ENCODE measurements at places on chromosomes 6 and 20.

- no peak for DNase-seq
These were observed 232.0 kb downstream of the BCAS1 start for GRCh38 chr20:53838311-53838868.

GRCh38 chr6:142195862-142196541, 48.9 kb downstream of the VTA1 start:
- DNase-seq = no peak

DNA sequence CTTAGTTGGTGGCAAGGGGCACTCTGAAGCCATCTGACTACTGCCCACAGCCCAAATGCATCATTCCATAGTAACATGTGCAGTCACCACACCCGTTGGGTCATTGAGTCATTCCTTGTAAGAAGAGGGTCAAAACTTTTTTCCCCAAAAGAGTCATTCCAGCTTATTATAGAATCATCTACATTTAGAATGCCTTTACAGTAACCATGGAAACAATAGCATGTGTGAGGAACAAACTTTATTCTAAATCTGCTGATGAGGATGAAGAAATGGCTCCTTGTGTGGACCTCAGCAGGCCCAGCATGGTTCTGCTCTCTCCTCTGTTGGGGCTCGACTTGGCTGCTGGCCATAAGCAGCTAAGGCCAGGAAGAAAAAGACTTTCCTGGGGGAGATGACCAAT, 111.2 kb upstream of the PTPRT start:
- no peak for DNase-seq

DNA sequence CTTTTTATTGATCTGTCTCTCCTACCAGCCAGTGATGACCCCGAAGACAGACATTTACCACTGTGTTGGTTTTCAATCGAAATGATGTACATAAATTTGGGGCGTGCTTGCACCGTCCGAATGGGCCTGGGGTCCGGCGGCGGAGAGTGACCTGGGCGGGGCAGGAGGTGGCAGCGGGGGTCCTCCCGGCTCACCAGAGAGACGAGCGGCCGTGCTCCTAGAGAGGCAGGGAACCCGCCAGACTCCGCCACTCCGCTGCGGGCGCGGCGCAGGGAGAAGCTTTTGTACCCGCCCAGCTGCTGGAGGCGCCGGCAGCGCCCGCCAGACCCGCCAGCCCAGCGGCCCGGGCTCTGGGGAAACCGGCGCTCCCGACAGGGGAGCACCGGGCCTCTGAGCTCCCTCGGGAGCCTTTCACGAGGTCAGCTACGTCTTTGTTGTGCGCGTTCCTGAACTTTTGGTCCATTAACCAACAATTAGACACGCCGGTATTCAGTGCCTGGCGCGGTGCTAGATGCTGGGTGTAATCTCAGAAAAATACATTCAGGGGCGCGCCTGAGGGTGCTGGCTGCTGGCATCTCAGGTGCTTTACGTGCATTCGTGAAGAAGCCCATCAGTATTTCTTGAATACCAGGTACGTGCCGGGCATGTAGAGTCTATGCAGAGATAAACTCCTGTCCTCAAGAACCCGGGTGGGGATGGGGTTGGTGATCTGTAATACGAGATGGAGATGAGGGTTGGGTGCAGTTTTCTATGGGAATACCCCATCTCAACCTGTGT, at the start of gene PGBD1:
TSS of gene PGBD1 (plus strand) at position 285 of the 777 bp plus-strand sequence. CDS start 2,242 bp downstream, outside the sequence.
- DNase-seq = peak; percentile 54

- DNase-seq = peak; percentile 12
These were observed 46.9 kb upstream of the SMIM29 start for GRCh38 chr6:34295721-34296120.

DNA sequence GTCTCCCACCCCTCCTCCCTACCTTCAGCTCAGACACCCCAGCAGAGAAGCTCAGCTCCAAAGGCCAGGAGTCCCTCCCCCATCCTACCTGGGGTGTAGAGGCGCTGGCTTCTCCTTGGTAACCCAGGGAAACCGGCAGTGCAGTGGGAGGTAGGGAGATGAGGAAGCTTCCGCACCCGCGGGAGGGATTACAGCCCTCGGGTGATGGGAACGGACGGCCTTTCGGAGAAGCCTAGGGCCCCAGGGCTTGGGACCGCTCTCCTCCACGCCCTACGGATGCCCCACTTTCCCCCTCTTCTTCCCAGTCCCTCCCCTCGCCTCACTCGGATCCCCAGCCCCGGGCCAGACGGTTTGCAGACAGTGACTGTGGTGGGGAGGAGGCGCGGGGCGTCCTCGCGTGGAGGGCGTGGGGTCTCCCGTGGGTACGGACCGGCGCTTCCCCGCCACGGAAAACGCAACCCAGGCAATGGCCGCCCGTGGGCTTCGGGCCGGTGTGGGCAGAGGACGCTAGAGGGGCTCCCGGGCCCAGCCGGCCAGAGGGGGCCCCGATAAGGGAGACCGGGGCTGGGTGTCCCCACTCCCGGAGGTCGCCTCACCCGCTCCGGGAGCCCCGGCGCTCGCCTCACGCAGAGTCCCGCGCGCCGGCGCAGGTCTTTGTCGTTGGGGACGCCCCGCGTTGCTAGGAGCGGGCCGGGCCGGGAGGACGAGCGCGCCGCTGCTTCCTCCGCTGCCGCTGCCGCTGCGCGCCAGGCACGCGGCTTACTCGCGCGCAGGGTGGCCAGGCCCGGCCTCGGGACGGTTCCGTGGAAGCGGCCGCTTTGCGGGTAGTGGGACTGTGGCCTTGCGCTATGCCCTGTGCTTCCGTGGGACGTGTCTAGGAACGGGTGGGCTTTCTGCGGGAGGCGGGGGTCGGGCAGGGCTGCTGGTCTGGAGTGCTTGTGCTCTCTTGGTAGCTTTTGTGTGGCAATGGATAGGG, 15.8 kb downstream of the AARS2 start:
- DNase-seq = peak; percentile 52

- DNase-seq = no peak
These were observed 9.5 kb downstream of the HSPA12B start for GRCh38 chr20:3741836-3742458.

DNA sequence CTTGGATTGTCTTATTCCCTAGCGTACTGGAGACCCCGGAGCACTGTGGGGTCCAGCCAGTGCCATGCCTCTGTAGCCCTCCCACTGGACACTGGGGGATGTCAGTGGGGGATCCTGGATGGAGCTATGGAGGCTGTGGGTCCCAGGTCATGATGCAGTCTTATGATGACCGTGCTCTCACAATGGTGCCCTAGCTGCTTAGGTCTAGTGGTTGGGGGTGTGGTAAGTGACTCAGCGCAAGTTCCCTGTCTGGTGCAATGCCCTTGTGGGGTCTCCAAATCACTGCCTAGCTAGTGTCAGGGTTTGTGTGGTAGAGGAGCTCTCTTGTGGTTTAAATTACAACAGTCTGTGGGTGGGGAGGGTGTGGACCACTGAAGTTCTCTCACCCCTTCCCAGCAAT, 135.4 kb downstream of the CDC5L start:
- DNase-seq = no peak

DNA sequence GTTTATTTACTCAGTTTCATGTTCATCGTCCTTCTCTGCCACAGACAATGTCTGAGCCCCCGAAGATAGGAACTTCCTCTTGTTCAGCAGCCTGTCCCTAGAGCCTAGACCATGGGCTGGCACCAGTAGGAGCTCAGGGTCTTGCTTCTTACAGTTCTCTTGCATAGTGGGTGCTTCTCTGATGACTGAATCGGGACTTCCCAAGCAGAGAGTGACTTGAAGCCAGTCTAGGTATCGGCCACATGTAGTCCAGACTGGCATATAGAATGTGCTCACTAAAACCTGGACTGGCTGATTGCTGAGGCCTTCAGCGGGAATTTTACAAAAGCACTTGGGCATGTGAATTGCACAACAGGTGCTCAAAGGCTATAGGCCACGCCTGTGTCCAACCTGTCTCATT, 52.0 kb downstream of the PRDM1 start:
- no peak for DNase-seq

GRCh38 chr6:167835260-167835659, 8.5 kb downstream of the AFDN start:
- DNase-seq = no peak

GRCh38 chr6:8900056-8900455, 464.7 kb upstream of the SLC35B3 start:
- no peak for DNase-seq

DNA sequence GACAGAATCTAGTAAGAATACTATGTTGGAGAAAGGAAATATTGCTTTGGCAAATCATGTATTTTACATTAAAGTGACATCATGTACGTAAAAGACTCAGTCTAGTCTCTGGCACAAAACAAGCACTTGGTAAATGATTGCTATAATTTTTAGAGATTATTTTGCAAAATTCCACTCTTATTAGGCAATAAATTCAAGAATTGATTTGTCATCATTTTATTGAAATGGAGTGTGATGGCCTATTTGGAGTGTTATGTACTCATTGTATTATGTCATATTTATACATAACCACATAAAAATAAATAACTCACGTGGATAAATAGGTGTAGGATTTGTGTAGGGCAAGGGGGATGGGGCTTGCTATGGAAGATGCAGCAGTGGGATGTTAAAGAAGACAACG, 70.0 kb upstream of the FYN start:
- no peak for DNase-seq

- DNase-seq = no peak
These were observed 82.1 kb upstream of the CARMIL1 start for GRCh38 chr6:25197111-25197510.

GRCh38 chr6:8100159-8100854, 2.0 kb downstream of the EEF1E1 start:
- DNase-seq = no peak

DNA sequence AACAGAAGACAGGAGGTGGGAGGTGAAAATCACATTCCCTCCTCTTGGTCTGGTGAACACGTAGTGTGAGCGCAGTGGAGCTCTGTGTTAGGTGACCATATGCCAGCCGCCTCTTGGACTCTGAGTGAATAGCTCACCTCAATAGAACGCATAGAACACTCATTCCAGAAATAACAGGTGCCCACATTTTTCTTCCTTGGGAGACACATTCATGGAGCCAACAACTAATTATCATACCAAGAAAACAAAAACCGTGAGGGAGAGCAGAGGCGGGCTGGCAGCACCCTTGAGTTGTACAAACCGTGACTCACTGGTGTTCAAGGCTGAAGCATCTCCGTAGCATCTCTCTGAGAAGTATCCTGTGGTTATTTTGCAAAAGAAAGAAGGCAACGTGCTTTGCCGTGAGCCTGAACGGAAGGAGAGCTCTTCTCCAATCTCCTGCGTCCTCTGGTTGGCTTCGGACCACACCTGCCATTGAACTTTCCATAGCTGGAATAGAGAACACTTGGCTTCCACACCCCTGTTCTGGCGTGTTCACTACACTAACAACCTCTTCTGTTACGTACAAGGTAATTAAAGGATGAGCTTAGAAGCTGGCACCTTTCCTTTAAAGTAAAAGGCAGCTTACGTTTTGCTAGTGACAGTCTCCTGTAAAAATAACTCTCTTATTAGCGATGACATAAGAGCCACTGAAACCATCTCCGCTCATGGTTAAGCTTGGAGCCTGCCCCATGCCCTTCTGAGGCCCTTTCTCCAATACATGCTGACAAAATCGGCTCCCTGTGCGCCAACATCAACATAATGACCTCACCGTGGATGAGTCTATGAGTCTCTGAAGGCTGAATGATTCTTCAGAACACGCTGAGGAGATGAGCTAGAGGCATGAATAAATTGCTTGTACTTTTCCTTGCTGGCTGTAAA, 30.2 kb upstream of the SGK1 start:
- no peak for DNase-seq

- no peak for DNase-seq
These were observed 575.3 kb downstream of the FRK start for GRCh38 chr6:115485400-115485799.

All from stimulated activated CD4-positive, alpha-beta T cell treated with anti-CD3 and anti-CD28 coated beads, Interleukin-4, amount 100 ng/mL, for 24 hours (primary cell).